A549 treated with Hydrocortisone at 1 μM for 4 hours (cell line): ENCODE measurements at places on chromosomes 16 and 17. TPM values are rescaled to one million over a fixed set of nuclear protein-coding genes. Genes with fewer than 3 reads are reported as not detected.

Gene CBFA2T3
- 0.31 to 0.85 TPM (median 0.77 TPM) in 5 replicates for total RNA-seq

Gene HS3ST3B1
- total RNA-seq, result 0.93 to 1.2 TPM (median 1.2 TPM) in 5 replicates

Gene CSNK2A2
- total RNA-seq, result 50.9 to 72.4 TPM (median 53.5 TPM) in 5 replicates

Gene FOXN1
- 0.02 to 0.05 TPM in 2 of 5 replicates, not detected in the others for total RNA-seq

Gene TBX2
- total RNA-seq, result 3.7 to 6.3 TPM (median 5.3 TPM) in 5 replicates
